ENCODE measurements at places on chromosomes 3 and 15. TPM values are rescaled to one million over a fixed set of nuclear protein-coding genes. Genes with fewer than 3 reads are reported as not detected.

GPR176 gene
- total RNA-seq = 9.4 TPM

MYO1E gene
- 249 TPM for total RNA-seq

BFSP2 gene
- not detected for total RNA-seq

ITIH1 gene
- not detected for total RNA-seq
